NCI-H2081 (cell line): ENCODE measurements at places on chromosomes 3 and 15.

- DNase-seq = no peak
Observed at GRCh38 chr15:41585127-41586047, 26.4 kb downstream of the TYRO3 start.

GRCh38 chr15:70058642-70059360 lies 38.9 kb downstream of the TLE3 start:
- no peak for DNase-seq

DNA sequence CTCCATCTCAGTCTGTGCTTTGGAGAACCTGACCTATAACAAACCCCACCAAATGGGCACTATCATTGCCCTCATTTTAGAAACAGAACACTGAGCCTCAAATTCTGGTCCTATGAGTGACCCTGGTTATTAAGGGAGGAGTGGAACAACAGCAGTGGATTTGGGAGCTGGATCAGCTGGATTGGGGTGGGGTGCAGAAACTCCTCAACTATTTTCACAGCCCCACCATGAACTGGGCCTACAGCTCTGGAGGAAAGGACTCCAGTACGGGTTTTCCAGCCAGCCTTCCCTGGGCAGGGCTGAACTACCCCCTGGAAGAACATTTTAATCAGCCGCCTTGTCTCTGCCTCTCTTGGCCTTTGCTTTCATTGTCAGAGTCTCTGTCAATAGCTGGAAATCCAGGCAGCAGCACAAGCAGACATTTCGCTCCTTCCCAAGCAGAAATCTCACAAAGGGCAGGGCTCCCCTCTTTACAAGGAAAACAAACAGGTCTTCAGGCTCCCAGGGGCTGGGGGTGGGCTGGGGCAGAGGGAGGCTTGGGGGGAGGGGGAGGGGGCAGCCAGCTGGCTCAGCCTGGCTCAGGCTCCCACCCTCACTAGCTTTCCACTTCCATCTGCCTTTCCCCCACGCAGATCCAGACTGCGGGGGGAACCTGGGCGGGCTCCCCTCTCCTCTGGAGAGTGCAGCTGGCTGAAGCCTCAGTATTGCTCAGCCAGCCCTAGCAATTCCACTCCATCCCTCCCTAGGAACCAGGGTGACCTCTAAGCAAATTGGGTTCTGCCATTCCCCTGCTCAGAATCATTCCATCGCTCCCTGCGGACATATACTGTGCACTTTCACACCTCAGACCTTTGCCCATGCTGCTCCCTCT lies 13.7 kb upstream of the TLE3 start:
- peak; percentile 87 for DNase-seq

- DNase-seq = peak; percentile 33
Observed at GRCh38 chr15:97684249-97684648, 276.3 kb upstream of the ARRDC4 start.

GRCh38 chr3:156460206-156460611 lies 94.7 kb downstream of the SSR3 start:
- DNase-seq = no peak

DNA sequence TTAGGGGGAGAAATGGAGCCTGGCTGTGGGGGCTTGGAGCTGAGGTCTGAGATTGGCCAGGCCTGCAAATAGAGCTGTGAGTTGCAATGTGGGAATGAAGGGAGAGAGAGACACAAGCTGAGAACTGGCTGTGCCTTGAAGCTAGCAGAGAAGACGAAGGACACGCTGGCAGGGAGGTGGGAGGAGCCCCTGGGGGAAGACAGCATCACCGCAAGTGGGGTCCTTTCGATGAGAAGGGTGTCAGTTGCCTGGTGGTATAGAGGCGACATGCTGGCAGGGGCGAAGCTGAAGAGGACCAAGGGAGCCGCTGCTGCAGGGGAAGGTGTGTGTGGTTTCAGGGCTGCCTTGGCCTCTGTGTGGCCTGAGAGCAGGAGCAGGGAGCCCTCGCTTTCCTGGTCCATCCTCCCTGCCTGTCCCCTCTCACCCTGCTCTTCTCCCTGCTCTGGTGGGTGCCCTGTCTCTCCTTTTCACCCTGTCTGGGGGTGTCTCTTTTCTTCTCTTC lies 5.5 kb downstream of the RHCG start:
- DNase-seq = no peak
